ENCODE measurements at places on chromosomes 12 and 14. TPM values are rescaled to one million over a fixed set of nuclear protein-coding genes. Genes with fewer than 3 reads are reported as not detected.

WSCD2 gene
- total RNA-seq, result 1.7 TPM

DNA sequence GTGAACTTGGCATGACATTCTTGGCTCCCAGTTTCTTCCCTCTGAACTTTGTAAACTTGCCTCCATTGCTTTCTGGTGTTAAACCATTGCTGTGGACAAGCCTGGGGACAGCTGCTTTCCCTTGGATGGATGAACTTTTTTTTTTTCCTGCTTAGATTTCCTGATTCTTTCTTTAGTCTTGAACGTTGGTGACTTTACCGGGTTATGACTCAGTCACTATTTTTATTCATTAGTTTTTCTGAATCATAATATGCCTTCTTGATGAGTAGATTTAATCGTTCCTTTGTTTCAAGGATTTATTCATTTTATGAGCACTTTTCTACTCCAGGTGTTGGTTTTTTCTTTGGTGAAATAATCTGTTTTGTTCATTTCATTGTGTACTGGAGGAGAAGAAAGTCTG, 155.0 kb upstream of the RTL1 start:
- no peaks in the 10 kb centered on the region for H3K27me3 ChIP-seq
- H3K27ac ChIP-seq, result no peak overlapping the region
- DNase-seq, result no peak
- H3K36me3 ChIP-seq, result no peaks in the 10 kb centered on the region
- H3K4me3 ChIP-seq, result no peak overlapping the region
- no peaks in the 10 kb centered on the region for H3K4me1 ChIP-seq

CLEC4D gene
- 1.1 TPM for total RNA-seq

- H3K4me3 ChIP-seq, result peak overlapping the region; percentile 96
- H3K36me3 ChIP-seq, result peaks cover 21% of the 10 kb centered on the region
- no peaks in the 10 kb centered on the region for H3K27me3 ChIP-seq
Measured at GRCh38 chr14:69151458-69152180, 1.3 kb downstream of the DCAF5 start.

DNA sequence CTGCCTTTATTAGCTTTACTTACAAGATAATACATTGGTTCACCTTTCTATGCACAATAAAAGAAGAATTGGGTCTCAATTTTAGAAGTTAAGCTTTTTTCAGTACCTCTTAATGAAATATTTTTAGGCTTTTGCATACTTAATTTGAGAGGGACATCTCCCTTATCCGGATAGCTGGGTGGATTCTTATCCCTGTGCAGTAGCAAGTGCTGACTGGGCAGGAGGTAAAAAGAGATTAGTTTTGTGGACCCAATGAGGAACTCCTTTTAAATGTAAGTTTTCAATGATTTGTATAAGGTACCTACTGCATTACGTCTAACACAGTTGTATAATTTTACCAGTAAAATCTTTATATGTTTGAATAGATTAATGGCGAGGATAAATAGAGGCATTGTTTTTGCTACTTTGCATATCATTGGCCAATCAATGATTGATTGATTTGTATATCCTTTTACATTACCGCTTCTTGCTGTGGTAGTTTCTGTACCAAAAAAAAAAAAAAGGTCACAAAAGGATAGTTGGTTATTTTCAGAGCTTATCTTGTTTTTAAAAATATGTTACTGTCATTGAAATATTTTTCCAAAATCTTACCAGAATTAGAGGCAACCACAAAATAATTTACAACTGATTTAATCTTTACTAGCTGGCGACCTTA, 2.2 kb downstream of the CPSF6 start:
- H3K27me3 ChIP-seq, result no peaks in the 10 kb centered on the region
- H3K4me3 ChIP-seq, result peak overlapping the region; percentile 77
- H3K4me1 ChIP-seq, result peaks cover 38% of the 10 kb centered on the region
- H3K27ac ChIP-seq, result no peak overlapping the region

DNA sequence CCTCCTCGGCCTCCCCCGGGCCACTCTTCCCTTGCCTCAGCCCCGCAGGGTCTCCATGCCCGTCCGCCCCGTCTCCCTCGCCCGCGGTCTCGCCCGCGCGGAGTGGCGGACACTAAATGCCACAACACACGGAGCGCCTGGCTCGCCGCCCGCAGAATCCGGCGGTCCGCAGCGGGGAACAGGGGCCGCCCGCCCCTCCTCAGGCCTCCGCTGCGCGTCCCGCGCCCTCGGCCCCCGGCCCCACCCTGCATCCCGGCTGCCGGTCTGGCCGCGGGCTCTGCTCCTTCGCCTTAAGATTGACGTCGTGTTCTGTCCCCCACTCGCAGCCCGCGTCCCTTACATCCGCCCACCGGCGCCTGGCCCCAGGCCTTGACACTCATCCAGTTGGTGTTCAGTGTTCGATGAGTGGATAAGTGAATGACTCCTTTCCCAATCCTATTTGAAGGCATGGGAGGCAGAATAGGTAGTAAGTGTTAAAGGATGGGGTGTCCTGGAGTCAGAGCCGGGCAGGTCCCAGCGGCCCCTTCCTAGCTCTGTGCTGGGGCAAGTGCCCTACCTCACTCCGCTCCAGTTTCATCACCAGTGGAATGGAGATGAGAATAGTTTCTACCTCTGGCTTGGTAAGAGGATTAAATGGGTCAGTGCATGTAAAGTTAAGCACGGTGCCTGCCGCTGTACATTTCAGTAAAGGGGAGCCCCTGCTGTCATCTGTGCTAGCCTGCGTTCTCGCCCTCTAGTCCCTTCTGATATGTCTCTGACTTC, 622 bp downstream of the TECPR2 start:
- H3K4me1 ChIP-seq, result peaks cover 25% of the 10 kb centered on the region
- H3K27me3 ChIP-seq, result no peaks in the 10 kb centered on the region
- H3K27ac ChIP-seq, result peak overlapping the region; percentile 91
- no peak for DNase-seq

- H3K27ac ChIP-seq, result no peak overlapping the region
- peaks cover 22% of the 10 kb centered on the region for H3K4me1 ChIP-seq
- no peaks in the 10 kb centered on the region for H3K36me3 ChIP-seq
Measured at GRCh38 chr12:14849661-14850060, 6.3 kb upstream of the ART4 start.

OR2AP1 gene
- total RNA-seq, result not detected

- H3K36me3 ChIP-seq, result no peaks in the 10 kb centered on the region
- no peak for DNase-seq
- H3K4me3 ChIP-seq, result no peak overlapping the region
- no peak overlapping the region for H3K27ac ChIP-seq
Measured at GRCh38 chr12:59724011-59724695, 128.3 kb downstream of the SLC16A7 start.

DNA sequence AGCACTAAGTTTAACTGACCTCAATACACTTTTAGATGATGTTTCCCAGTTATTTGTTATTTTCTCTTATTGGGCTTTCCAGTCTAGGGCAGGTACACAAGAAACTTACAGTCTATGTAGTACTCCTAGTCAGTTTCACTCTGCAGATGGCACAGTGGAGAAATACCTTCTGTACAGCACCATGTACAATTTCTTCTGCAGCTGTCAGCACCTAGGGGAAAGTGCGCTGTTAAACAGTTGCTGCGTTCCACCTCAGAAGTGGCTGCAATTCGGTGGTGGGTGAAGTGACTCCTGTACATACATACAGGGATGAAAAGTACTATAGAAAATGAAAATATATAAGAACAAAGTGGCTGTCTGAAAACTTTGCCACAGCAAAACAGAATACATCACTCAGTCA, 48.3 kb downstream of the NOVA1 start:
- no peaks in the 10 kb centered on the region for H3K36me3 ChIP-seq
- no peaks in the 10 kb centered on the region for H3K4me1 ChIP-seq
- no peak overlapping the region for H3K4me3 ChIP-seq
- H3K27ac ChIP-seq, result no peak overlapping the region

DNA sequence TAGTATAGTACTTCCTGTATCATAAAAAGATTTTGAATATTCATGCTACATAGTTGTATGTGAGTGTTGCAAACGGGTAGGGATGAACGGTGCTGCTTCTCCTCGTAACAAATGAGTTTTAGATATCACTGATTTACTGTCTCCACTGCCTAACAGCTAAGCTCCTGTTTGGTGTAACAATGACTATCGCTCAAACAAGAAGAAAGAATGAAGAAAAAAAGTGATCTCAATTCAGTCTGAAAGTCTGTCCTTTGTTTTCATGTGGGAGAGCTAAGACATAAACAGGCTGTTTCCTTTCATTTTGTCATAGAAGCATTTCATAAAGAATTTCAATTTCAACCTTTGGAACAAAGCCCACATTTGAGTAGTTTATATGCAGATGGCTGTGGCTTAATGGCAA, 26.1 kb upstream of the RTRAF start:
- H3K27ac ChIP-seq, result no peak overlapping the region
- DNase-seq, result no peak
- peak overlapping the region; percentile 22 for H3K4me3 ChIP-seq
- H3K27me3 ChIP-seq, result no peaks in the 10 kb centered on the region
- no peaks in the 10 kb centered on the region for H3K36me3 ChIP-seq

DNA sequence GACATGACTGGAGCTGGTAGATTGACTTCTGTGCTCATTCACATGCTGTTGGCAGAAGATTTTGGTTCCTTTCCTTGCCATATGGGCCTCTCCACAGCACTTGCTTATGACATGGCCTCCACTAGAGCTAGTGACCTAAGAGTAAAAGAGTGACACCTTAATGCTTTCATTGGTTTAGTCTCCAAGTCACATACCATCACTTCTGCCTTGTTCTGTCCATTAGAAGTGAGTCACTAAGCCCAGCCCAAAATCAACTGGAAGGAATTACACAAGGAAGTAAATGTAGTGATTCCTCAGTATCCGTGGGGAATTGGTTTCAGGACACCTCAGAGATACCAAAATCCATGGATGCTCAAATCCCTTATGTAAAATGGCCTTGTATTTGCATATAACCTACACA, 81.3 kb downstream of the PPHLN1 start:
- no peak overlapping the region for H3K27ac ChIP-seq
- H3K27me3 ChIP-seq, result no peaks in the 10 kb centered on the region
- no peak for DNase-seq

GRCh38 chr12:106271575-106272505, 24.0 kb upstream of the CKAP4 start:
- no peak for DNase-seq
- H3K27me3 ChIP-seq, result no peaks in the 10 kb centered on the region
- H3K4me3 ChIP-seq, result no peak overlapping the region

GRCh38 chr14:105466531-105467248, 7.9 kb upstream of the CRIP2 start:
- peaks cover 3% of the 10 kb centered on the region for H3K4me1 ChIP-seq
- no peak overlapping the region for H3K4me3 ChIP-seq
- H3K36me3 ChIP-seq, result peaks cover 29% of the 10 kb centered on the region
- H3K27me3 ChIP-seq, result no peaks in the 10 kb centered on the region

DNA sequence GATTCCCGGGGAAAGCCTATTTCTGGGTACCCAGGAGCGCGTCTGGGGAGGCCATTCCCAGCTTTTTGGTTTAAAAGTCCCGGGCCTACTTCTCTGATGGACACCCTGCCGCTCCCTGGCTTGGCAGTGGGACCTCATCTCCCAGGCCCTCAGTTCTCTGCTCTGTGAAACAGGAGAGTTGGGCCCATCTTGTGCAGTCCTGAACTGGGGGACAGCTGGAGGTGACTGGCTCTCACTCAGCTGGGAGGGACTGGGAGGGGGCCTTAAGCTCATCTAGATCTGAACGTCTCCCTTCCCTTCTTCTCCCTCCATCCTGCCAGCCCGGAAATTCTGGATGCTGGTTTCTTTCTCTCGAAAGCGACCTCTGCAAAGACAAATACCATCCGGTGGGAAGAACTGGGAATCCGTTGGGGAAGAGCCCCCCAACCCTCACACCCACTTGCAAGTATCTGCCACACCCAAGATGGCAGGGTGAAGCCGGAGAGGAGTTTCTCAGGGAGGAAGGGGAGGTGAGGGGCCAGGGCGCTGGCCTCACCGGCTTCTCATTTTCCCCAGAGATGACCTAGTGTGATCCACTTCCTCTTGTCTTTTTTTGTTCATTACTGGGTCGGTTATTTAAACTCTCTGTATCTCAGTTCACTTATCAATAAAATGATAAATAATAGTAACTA, 1.4 kb downstream of the RIN3 start:
- no peaks in the 10 kb centered on the region for H3K36me3 ChIP-seq
- H3K27ac ChIP-seq, result peak overlapping the region; percentile 94
- DNase-seq, result no peak
- H3K4me1 ChIP-seq, result peaks cover 48% of the 10 kb centered on the region

GRCh38 chr12:121209221-121209620, 708 bp upstream of the P2RX4 start:
- peak overlapping the region; percentile 73 for H3K4me3 ChIP-seq
- no peaks in the 10 kb centered on the region for H3K27me3 ChIP-seq
- peak overlapping the region; percentile 88 for H3K27ac ChIP-seq

- H3K36me3 ChIP-seq, result no peaks in the 10 kb centered on the region
- H3K4me1 ChIP-seq, result no peaks in the 10 kb centered on the region
- H3K27ac ChIP-seq, result no peak overlapping the region
- H3K4me3 ChIP-seq, result no peak overlapping the region
- H3K27me3 ChIP-seq, result no peaks in the 10 kb centered on the region
- DNase-seq, result no peak
Measured at GRCh38 chr12:18811273-18811672, 73.4 kb downstream of the CAPZA3 start.

DLGAP5 gene
- total RNA-seq, result 0.52 TPM

- no peak for DNase-seq
- H3K4me3 ChIP-seq, result no peak overlapping the region
- H3K27me3 ChIP-seq, result no peaks in the 10 kb centered on the region
- H3K4me1 ChIP-seq, result no peaks in the 10 kb centered on the region
- no peaks in the 10 kb centered on the region for H3K36me3 ChIP-seq
Measured at GRCh38 chr14:67480011-67480410, 8.5 kb downstream of the TMEM229B start.

DNA sequence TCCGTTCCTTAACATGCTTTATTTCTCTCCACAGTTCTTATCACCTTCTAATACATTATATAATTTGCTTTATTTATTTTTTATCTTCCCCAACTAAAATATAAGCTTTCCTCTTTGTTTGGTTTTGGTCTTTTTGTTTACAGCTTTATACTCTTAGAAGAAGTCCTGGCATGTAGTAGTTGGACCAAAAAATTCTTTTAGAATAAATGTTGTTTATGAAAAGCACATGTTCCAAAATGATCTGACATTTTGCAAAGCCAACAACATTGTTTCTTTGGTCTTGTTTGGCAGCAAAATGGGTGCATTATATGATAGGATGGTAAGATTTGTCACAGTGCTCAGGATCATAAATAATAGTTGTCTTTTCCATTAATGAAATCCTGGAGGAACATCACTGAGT, 312.5 kb downstream of the LRIG3 start:
- no peak overlapping the region for H3K27ac ChIP-seq
- no peak overlapping the region for H3K4me3 ChIP-seq
- no peaks in the 10 kb centered on the region for H3K27me3 ChIP-seq

DNA sequence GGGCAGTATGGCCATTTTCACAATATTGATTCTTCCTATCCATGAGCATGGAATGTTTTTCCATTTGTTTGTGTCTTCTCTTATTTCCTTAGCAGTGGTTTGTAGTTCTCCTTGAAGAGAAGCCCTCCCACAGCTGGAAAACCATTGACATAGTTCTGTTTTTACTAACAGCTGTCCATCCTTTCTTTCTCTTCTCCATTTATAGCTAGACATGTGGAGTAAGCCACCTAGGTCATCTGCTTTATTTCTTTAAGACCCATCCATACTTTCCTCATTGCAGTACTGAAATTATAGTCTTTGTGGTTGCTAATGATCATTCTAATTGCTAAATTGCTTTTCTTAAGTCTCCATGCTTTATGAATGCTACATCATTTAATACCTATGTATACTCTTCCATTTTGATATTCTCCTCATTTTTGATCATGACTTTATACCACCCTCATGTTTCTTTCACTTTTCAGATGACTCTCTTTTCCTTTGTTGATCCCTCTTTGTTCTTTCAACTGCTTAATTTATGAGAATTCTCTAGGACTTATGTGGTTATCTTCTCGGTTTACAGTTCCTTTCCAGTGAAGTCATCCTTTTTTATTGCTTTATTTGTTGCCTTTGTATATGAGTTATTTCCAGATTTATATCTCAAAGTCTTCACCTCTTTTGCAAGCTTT, 114.2 kb downstream of the PCNX1 start:
- DNase-seq, result no peak
- H3K27ac ChIP-seq, result no peak overlapping the region
- no peak overlapping the region for H3K4me3 ChIP-seq
- H3K36me3 ChIP-seq, result peaks cover 58% of the 10 kb centered on the region
- no peaks in the 10 kb centered on the region for H3K4me1 ChIP-seq

All from upper lobe of right lung (tissue), 1 donor.